ENCODE measurements at places on chromosomes 2 and 18.

- DNase-seq: no peak
Measured at GRCh38 chr2:96396602-96397001, 61.0 kb downstream of the NCAPH start.

- DNase-seq: no peak
Measured at GRCh38 chr2:126221506-126221905, 434.5 kb upstream of the GYPC start.

GRCh38 chr2:128215897-128216642 lies 102.6 kb downstream of the HS6ST1 start:
- no peak for DNase-seq

DNA sequence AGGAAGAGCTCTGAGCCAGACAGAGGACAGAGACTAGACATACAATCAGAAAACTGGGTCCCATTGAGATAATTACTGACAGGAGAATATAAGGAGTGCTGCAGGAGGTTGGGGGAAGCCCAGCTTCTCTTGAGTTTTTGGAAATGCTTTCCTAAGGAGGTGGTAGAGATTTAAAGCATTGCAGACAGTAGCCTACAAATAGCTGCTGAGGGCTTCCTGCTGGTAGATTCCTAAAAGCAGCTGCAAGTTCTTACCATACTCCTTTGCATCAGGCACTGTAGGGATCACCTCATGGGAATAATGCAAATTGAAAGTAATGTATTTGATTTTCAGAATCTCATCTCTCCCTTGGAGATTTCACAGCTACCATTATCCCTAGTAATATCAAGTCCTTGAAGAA lies 902.6 kb upstream of the GCFC2 start:
- no peak for DNase-seq

GRCh38 chr2:194319222-194319992 lies 1337.6 kb upstream of the SLC39A10 start:
- no peak for DNase-seq

Data from stimulated activated CD8-positive, alpha-beta memory T cell treated with anti-CD3 and anti-CD28 coated beads, Interleukin-15, amount 100 ng/mL, for 24 hours (primary cell).